ENCODE measurements at places on chromosomes 7 and 10.

DNA sequence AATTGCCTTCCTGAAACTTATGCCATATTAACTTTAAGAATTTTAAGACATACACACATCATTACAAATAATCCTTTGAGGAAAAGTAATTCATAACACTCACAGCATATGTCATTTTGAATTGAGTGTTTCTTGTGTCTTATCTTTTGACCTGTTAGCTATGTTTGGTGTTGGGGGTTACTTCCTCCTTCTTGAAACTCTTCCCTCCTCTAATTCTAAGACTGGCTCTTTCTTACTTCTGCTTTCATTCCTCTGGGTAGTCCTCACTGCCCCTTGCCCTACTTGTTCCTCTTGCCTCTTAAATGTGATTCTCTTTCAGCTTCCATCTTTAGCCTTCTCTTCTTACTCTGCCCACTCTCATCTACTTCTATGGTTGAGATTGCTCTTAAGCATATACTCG is 28.3 kb upstream of the PIP4K2A start:
- DNase-seq: no peak

DNA sequence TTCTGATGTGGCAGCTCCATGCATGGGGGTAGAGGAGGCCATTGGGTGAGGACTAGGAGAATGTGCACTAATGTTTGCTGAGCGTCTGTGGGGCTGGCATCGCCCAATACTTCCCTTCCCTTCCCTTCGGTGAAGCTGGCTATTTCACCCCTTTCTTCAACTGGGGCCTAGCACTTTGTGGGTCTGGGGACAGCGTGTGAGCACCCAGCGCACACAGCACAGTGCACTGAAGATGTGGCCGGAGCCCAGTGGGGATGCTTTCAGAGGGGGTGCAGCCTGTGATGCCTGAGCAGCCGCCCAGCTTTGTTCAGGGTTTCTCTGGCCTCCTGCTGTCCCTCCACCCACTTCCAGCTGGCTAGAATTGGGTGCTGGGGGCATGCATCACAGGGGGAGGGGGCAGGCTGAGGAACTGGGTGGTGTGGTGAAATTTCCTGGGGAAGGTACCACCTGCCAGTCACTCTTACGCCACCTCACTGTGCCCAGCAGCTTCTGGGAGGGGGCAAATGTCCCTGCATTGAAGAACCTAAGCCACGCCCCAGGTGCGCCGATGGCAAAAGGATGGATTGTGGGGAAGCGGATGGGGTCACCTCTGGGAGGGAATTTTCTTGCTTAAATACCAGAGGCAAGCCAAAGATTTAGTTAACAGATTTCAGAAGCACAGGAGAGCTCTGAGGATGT is 45.5 kb downstream of the CLEC2L start:
- DNase-seq: no peak

DNA sequence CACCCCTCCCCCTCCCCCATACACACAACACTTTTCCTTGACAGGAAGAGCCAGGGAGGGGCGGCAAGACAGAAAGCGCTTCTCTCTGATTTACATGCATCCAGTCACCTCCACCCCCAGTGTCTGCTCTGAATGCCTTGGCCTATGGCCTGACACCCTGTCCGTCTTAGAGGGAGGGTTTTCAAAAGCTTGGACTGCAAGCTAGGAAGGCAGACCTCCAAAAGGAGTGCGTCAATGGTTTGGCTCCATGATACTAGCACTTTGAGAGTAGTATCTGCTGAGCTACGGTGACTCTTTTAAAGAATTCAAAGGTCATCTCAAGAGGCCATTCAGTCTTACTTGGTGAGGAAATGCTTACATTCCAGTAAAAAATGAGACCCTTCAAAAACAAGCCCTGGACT is 20.3 kb upstream of the PAX2 start:
- no peak for DNase-seq

DNA sequence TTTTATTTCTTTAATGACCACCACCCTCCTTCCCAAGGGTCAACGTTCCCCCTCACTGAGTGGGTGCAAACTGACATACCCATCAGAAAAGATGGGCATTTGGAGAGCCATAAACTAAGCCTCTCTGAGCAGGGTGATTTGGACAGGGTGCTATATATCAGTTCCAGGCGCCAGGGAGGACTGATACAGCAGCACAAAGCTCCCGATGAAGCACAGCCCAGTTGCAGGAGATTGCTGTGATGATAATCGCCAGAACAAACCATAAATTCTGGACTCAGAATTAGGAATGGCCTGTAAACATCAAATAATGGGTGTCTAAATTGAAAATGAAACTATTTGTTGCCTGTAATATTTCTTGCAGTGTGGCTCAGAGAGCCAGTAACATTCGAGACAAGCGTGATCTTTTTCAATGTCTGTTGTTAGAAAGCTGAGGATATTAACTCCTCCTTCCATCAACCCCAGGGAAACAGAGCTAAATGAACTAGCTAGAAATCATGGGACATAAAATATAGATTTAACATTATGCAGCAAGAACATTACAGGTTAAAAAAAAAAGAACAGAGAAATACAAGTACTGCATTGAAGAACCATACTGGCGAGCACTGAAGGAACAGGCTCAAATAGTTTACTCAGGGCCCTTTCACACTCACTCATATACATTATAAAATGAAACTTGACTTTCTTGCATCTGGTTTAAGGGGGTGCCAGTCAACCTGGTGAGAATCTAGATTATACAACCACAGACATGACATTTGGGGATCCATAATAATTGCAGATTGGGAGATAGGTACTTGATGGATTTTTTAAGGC is 137.5 kb upstream of the LRRTM3 start:
- no peak for DNase-seq

GRCh38 chr7:106731646-106732444 is 70.9 kb upstream of the CCDC71L start:
- DNase-seq: peak; percentile 30

GRCh38 chr7:49527182-49527581 is 246.3 kb upstream of the VWC2 start:
- no peak for DNase-seq

GRCh38 chr7:11478426-11478825 is 353.6 kb downstream of the THSD7A start:
- no peak for DNase-seq

DNA sequence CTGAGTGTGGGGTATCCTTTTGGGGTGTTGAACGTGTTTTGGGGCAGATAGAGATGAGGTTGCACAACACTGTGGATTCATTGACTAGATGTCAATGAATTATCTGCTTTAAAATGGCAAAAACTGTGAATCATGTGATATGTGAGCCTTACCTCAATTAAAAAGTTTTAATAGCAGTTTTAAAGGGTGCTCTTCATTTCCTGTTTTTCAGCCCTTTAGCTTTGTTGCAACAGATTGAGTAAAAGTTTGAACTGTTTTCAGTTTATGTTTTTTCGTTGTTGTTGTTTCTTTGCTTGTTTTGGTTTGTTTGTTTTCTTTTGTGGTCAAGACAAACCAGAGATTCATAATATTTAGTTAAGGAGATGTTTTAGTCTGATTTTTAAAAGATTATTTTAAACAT is 9.4 kb downstream of the TAS2R41 start:
- no peak for DNase-seq

GRCh38 chr7:27961255-27961654 is 219.3 kb downstream of the JAZF1 start:
- no peak for DNase-seq

DNA sequence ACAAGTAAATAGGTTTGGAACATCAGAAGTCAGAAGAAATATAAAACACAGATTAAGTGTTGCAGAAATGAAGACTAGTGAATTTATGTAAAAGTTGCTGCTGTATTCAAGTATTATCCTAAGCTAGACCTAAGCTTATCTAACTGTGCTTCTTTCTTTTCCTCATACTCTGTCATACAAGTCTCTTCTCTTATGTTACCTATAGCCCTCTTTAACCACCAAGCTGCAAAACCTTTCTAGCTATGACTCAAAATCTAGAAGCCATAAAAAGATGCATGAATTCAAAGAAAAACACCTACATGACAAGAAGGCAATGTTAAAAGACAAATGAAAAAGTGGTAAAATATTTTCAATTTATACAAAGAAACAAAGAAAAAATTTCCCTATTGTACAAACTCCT is 23.0 kb downstream of the DENND11 start:
- no peak for DNase-seq

DNA sequence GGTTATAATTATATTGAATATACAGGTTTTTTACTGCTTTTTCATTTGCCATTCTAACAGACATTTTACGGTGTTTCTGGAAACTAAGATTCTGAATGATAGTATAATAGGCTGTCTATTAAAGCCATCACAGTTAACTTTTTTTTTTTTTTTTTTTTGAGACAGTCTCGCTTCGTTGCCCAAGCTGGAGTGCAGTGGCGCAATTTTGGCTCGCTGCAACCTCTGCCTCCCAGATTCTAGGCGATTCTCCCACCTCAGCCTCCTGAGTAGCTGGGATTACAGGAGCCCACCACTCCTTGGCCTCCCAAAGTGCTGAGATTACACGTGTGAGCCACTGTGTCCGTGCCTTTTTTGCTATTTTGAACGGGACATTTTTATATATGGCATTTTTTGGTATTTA is 4.4 kb downstream of the TDRD1 start:
- DNase-seq: no peak

All from T-helper 2 cell treated with Interferon-gamma antibody and Interleukin-4, amounts not matched to agents 5 μg/mL and 100 μg/mL, for 36 hours (primary cell).